ENCODE measurements at places on chromosomes 16 and 17. TPM values are rescaled to one million over a fixed set of nuclear protein-coding genes. Genes with fewer than 3 reads are reported as not detected.

Gene PRR35
- 0.32 TPM for total RNA-seq

Gene TBX2
- total RNA-seq: 2.3 TPM

Gene PTX4
- total RNA-seq: 0.16 TPM

Gene UTS2R
- total RNA-seq: not detected
